ENCODE measurements at places on chromosomes 1 and 21. TPM values are rescaled to one million over a fixed set of nuclear protein-coding genes. Genes with fewer than 3 reads are reported as not detected.

GRCh38 chr1:36760081-36760480 lies 274.2 kb downstream of the GRIK3 start:
- no peak for DNase-seq

- DNase-seq = peak; percentile 27
Observed at GRCh38 chr1:12552951-12553921, 64.8 kb downstream of the DHRS3 start.

- peak; percentile 21 for DNase-seq
Observed at GRCh38 chr1:67652800-67653199, 32.2 kb upstream of the GADD45A start.

DNA sequence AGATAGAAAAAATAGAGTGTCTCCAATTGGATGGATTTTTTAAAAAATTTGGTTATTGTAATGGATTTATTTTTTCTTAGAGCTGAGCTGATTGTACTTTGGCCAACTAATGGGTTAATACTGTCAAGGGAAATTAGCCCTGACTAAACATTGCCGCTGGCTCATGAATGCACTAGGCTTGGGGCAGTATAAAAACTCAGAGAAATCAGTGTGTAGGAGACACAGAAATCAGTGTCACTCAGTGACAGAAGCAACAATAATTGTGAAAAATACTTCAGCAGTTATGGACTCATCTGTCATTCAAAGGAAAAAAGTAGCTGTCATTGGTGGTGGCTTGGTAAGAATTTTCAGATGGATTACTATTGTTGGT lies at the start of gene KMO:
KMO (plus strand) TSS at position 217 of the 370 bp plus-strand sequence; CDS start at position 284, 67 bp downstream.
- DNase-seq = no peak

DNA sequence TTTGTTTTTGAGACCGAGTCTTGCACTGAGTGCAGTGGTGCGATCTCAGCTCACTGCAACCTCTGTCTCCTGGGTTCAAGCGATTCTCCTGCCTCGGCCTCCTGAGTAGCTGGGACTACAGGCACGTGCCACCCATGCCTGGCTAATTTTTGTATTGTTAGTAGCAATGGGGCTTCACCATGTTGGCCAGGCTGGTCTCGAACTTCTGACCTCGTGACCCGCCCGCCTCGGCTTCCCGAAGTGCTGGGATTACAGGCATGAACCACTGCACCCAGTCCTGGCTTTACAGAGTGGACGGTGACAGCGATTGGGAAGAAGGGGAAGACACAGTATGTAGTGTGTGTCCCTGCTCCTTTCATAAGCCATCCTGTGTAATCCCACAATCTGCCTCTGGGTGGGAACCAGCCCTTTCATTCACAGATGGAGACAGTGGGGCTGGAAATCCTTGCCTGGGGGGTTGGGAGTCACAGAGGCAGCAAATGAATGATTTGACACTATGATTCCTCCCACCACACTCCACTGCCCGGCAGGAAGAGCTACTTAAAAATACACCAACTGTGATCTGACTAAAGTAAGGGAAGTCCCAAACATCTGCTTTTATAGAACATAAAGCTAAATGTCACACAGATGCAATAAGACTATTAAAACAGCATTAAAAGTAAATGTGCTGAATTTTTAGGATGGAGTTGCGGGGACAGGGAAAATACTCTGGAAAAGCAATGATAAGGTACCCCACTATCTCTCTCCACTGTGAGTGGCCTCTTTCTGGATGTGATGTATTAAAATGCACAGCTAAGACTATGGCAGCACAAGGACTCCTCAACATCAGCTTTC lies 4.5 kb downstream of the PARP1 start:
- DNase-seq = peak; percentile 43

- DNase-seq = no peak
Observed at GRCh38 chr1:22284906-22285548, 142.1 kb upstream of the WNT4 start.

GRCh38 chr21:26422706-26423105 lies 150.4 kb downstream of the CYYR1 start:
- DNase-seq = no peak

The ANKRD45 gene
- 2.3 TPM for polyA plus RNA-seq

The ADORA3 gene
- not detected for polyA plus RNA-seq

The SH2D5 gene
- polyA plus RNA-seq = 4.6 TPM

Measured in GM23338 (cell line).